Fibroblast of pulmonary artery (primary cell): ENCODE measurements at places on chromosomes 3 and 15.

GRCh38 chr3:73442886-73443285 lies 181.9 kb downstream of the PDZRN3 start:
- DNase-seq: no peak

DNA sequence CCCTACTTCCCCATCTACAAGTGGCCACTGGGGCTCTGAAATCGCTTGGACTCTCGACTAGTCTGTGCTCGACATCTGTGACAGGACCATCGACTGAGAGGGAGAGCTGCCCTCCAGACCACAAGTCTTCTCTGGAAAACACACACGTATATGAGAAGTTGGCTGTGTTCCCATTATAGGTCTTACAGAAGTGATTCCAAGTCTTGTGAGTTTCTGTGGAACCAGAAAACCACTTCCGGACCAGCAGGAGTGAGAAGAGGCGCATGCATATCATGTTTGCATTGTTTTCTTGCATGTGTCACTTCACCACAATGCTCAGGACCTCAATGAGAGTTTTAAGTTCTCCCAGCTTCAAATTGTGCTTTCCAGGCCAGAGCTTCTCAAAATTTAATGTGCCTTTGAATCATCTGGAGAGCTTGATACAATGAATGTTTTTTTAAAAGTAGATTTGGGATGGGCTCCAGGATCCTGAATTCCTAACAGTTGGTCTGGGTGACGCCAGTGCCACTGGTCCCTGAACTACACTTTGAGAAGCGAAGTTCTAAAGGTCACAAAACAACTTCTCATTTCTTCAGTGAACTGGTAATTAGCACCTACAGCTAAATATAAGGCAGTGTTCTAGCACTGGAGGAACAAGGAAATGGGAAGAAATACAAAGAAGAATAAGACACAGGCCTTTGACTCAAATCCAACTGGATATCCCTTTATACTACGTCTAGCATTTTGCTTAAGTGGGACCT lies 15.7 kb downstream of the LIPC start:
- DNase-seq: peak; percentile 92

DNA sequence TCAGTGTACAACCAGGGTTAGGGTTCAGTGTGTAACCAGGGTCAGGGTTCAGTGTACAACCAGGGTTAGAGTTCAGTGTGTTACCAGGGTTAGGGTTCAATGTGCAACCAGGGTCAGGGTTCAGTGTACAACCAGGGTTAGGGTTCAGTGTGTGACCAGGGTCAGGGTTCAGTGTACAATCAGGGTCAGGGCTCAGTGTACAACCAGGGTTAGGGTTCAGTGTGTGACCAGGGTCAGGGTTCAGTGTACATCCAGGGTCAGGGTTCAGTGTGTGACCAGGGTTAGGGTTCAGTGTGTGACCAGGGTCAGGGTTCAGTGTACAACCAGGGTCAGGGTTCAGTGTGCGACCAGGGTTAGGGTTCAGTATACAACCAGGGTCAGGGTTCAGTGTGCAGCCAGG lies 33.3 kb downstream of the CYP11A1 start:
- DNase-seq: no peak

GRCh38 chr15:82832601-82833361 lies 23.4 kb downstream of the WHAMM start:
- DNase-seq: peak; percentile 83

GRCh38 chr3:148186881-148187280 lies 510.8 kb upstream of the AGTR1 start:
- DNase-seq: no peak

DNA sequence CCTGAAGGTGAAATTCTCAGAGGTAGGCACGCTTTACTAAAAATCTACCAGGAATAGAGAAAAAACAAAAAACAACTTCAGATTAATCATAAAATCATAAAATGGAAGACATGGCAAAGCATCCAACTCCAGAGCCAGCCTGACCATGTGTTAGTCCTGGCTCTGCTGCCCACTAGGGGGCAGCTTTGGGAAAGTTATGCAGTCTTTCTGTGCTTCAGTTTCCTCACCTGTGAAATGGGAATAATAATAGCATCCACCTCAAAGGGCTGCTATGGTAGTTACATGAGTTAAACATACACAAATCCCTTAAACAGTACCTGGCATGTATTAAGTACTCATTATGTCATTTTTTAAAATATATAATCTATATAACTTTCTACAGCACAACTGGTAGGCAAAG lies 52.3 kb downstream of the WNT5A start:
- peak; percentile 55 for DNase-seq

- peak; percentile 24 for DNase-seq
Measured at GRCh38 chr3:175456466-175456865, 597.3 kb downstream of the NAALADL2 start.

- DNase-seq: peak; percentile 2
Measured at GRCh38 chr15:38504680-38505467, 50.9 kb downstream of the FAM98B start.

DNA sequence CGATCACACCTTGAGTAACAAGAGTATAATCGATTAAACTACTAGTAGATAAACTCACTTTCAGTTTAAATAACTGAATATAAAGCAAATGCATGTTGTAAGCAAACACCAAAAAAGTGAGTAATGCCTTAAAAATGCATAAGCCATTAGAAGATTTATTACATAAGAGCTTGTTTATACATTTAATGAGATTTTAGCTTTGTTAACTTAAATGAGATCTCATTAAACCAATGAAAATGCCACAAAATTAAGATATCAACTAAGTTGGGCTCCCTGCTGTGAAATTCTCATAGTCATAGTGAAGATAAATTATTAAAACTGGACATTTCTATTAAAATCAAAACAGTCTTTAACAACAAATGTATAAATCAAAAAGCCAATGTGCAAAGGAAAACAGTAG lies 701.2 kb downstream of the NLGN1 start:
- no peak for DNase-seq

DNA sequence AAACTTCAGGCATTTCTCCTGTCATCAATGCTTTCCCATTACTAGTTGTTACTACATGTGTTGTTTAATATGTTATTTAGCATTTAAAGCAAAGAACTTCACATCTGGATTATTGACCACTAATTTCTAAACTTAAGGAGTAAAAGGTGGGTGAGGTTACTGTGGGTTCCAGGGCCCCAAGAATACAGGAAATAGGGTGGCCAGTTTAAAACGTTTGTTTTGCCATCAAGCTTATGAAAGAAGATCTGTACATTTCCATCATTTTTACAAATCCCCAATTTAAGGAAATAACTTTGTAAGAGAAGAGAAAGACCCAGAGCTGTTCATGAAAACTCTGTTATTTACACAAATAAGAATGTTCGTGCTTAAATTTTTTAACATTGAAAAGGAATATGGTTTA lies 54.5 kb upstream of the ACKR4 start:
- no peak for DNase-seq

- no peak for DNase-seq
Measured at GRCh38 chr3:43369404-43370292, 83.3 kb downstream of the SNRK start.

DNA sequence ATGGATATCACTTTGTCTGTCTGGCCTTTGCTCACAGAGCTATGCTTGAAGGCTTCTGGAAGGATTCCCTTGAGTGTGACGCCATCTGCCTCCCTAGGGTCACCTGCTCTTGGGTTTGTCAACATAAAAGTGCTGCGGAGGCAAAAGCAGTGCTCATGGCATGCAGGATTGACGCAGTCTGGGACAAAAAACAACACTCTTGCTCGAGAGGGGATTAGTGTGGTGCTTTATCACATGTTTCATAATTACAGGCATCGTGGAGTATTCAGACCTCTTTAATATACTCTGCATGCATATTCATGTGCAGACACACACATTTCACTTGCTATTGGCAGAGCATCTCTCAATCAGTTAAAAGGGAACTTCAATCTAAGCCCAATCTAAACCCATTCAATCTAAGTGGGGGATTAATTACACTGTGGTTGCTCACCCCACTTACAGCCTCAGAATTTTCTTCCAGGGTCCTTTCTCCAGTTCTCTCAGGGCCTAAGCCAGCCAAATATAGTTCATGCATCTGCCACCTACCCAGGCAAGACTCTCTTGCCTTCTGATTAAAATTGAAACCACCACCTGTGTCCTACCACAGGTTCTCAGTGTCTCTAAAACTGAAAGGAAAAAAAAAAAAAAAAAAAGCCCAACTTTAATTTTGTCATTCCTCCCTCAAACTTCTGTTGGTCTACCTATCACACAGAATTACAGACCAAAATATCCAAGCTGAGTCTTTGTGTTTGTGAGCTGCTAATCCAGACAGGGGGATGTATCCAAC lies 75.6 kb downstream of the BFSP2 start:
- no peak for DNase-seq

DNA sequence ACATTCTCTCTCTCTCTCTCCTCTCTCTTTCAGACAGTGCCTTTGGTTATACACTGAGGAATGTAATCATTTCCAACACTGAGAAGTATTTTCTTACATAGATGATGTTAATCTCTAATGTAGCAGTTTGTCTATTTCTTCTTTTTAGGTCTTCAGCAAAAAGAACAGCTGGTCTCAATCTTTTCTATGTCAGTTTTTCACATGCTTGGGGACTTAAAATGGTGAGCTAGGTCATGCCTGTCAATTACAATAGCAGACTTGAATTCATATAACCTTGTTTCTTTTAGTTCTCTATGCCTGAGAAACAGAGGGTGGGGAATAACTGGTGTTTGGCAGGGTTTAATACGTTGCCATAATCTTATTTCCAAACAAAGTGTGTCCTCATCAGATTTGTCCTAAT lies 786.2 kb downstream of the SQOR start:
- DNase-seq: no peak

GRCh38 chr15:88637841-88638625 lies 783 bp upstream of the ISG20 start:
- DNase-seq: no peak

DNA sequence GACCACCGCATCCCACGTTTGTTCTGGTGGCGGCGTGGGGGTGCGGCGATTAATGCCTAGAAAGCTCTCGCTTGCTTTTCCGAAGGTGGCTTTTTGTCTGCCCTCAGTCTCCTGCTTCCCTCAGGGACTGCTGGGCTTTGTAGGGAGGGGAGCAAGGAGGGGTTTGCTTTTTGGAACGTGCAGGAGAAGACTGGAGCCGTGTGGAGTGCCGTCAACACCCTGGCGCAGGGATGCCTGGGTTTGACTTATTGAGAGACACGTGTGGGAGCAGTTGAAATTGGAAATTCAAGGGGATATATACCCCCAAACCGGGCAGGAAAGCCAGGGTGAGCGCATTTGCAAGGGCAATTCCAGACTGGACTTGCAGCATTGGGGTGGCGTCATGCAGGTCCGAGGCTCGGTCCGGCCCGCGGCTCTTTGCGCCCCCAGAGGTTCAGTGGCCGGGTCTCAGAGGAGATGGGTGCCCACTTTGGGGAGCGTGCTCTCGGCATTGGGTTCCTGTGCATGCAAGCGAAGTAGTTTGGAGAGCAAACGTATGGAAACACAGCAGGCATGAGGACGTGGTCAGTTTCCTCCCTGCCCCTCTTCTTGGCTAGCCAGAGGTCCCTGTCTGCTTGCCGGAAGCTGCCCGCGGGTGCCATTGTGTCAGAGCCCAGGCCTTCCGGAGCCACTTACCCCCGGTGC lies 2.1 kb downstream of the EPHB1 start:
- DNase-seq: no peak

DNA sequence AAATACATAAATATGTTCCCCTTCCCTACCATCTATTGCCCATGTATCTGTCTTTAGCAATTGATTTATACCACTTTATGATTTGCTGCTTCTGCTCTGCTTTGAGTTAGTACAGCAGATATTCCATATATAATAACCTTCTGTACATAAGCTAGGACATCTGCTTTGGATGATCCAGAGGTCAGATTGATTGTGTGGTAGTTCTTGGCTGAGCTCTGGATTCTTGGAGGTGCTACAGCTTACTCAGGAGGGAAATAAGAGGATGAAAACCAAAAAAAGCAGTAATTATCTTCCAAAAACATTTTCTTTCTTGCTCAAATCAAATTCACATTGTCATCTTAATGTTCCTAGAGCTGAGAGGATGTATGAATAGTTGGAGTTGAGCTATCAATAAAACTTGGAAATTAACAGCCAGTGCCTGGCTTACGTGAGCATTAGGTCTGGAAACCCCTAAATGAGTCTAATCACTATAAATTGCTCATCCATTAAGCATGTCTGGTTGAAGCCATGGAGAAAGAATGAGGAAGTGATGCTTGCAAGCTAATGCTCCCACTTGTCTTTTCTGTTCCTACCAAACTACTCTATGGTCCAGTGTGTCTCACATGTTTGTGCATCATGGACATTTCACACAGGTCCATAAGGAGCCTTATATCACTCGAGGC lies 36.3 kb upstream of the TMEM42 start:
- peak; percentile 32 for DNase-seq

DNA sequence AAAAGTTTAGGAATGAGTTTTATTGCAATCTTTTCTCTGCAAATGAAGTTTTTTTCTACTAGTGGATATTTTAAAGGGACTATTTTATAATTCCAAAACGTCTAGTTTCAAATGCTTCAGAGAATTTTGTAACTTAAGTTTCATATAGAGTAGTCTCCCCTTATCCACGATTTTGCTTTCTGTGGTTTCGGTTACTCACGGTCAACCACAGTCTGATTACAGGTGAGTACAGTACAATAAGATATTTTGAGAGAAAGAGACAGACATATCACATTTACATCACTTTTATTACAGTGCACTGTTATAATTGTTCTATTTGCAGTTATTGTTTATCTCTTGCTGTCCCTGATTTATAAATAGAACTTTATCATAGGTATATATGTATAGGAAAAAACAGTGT lies 7.4 kb upstream of the EOGT start:
- no peak for DNase-seq

- DNase-seq: no peak
Measured at GRCh38 chr3:149319750-149320149, 13.7 kb downstream of the TM4SF18 start.

DNA sequence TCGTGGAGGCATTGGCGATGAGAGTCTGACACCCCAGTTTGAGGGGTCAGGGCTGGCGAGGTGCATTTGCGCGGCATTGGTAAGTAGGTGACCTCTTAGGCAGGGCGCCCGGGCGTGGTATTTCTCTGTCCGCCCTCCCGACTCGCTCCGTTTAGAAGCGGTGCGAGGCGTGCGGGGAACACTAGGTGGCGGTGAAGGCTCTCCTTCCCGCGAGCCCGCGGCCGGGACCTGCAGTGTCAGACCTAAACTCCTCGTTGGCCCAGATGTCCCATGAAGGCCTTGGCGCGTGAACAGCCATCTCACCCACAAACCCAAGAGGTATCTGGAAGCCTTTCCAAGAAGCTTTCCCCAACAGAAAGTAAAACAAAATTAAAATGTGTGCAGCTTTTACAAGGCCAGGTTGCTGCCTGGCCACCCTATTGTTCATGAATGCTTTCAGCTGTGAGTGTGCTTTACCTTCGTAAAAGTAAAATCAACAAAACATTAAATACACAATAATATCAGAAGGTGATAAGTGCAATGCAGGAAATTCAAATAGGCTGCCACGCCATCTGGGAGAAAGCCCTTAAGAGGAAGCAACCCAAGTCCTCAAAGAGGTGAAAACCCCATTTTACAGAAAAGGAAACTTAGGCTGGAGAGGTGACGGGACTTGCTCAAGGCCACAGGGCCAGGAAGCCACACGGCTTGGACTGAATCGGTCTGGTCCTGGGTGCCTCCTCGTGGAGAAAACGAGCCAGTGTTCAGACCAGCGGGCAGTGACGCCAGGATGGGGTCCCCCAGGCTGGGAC lies 120.3 kb downstream of the ETFA start:
- peak; percentile 70 for DNase-seq

- DNase-seq: no peak
Measured at GRCh38 chr15:74758736-74759135, 10.1 kb downstream of the CYP1A2 start.

GRCh38 chr3:53833700-53834099 lies 12.5 kb downstream of the CHDH start:
- DNase-seq: no peak
